Breast epithelium (tissue), 4 donors: ENCODE measurements at places on chromosomes 11 and 22. TPM values are rescaled to one million over a fixed set of nuclear protein-coding genes. Genes with fewer than 3 reads are reported as not detected.

GRCh38 chr22:49689255-49689770, 138.4 kb downstream of the BRD1 start:
- H3K4me3 ChIP-seq: no peak overlapping the region
- no peaks in the 10 kb centered on the region for H3K36me3 ChIP-seq
- no peak overlapping the region for H3K27ac ChIP-seq
- H3K4me1 ChIP-seq: no peaks in the 10 kb centered on the region
- DNase-seq: no peak

- H3K4me1 ChIP-seq: no peaks in the 10 kb centered on the region
- H3K27me3 ChIP-seq: no peaks in the 10 kb centered on the region
- peak overlapping the region; percentile 42 for H3K27ac ChIP-seq
- no peak overlapping the region for H3K4me3 ChIP-seq
- DNase-seq: no peak
- H3K36me3 ChIP-seq: no peaks in the 10 kb centered on the region
These were observed 8.9 kb downstream of the PISD start for GRCh38 chr22:31652911-31653684.

GRCh38 chr11:128346804-128347203, 240.6 kb downstream of the ETS1 start:
- no peak overlapping the region for H3K27ac ChIP-seq
- no peaks in the 10 kb centered on the region for H3K4me1 ChIP-seq
- H3K4me3 ChIP-seq: no peak overlapping the region
- DNase-seq: no peak

The SYT8 gene
- not detected for total RNA-seq

The OR52N4 gene
- total RNA-seq: not detected

The FREY1 gene
- total RNA-seq: 3.2 TPM

The APLNR gene
- total RNA-seq: 0.80 TPM

The ART1 gene
- total RNA-seq: not detected

The KCNQ1 gene
- total RNA-seq: 5.1 TPM
